H4 (cell line): ENCODE measurements at places on chromosomes 3 and 15.

- no peak for DNase-seq
Measured at GRCh38 chr15:66675446-66675845, 26.6 kb upstream of the SMAD6 start.

- no peak for DNase-seq
Measured at GRCh38 chr15:62498712-62499111, 333.6 kb upstream of the C2CD4B start.

DNA sequence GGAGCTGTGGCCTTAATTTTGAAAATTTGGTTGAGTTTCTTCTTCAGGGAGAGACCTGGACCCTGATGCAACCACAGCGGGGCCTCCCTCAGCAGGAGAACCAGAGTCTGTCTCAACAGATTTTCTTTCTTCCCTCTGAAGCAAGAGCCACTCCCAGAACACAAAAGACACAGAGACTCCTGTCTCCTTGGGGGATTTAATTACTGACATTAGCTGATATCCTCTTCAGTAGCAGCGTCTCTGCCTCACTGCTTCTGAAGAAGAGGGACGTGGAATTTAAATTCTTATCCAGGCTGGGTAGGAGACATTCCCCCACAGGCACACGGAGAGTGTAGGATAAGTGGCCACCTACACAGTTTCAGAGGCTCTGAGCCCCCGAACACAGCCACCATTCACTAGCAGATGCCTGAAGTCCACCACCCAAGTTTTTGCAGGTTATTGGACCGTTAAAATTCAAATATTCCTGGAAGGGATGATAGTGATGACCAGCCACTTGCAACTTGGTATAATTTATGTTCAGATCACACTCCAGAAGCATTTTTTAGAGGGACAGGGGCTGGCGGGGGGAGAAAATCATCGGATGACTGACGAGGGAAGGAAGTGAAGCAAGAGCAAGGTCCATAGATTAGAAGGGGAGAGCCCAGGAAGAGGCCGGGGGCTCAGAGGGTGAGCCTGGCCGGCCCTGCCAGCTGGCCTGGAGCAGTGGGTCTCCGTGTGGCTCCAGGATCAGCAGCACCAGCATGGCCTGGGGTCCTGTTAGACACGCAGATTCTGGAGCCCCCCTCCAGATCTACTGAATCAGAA lies 109.7 kb downstream of the BDH1 start:
- no peak for DNase-seq

DNA sequence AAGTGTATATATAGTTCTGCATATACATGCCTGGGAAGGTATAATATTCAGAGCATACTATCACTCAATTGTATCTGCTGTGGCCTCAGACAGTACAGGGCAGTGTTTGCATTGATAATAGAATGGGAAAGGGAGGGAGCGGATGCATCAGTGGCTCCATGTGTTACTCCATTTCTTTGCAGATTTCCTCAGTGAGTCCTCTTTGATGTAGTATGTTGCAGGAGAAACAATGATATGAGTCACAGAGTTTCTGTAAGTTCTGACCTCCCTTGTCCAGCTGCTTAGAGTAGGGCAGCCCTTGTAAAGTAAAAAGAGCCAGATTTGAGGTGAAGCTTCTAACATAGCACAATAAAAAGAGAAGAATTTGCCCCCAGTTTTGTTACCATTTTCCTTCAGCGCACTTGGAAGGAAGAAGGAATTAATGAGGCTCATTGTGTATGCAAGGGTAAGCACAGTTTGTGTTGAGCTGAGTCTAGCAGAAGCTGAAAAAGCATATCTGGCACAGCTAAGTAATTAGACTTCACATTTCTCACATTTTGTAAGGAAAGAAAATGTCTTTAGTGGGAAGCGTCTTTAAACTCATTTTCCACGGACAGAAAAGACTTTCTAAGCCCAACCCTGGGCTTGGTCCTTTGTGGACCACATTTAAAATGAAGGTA lies 555.8 kb upstream of the IL12A start:
- no peak for DNase-seq

DNA sequence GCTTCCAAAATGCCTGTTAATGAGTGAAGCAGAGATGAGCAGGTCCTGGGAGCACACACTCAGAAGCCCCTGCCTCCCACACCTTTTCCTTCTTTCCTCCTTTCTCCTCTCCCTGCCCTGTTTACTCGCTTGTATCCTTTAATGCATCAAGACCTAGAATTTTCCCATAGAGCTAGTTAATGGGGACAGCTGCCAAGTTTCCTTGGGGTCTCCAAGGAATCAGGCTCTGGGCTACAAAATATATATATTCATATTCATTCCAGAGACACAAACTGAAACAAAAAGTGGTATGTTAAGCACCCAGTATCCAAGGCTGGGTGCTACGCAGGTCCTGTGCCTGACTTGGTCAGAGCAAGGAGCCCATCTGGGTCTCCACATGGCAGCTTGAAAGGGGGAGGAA lies 235.6 kb downstream of the MYRIP start:
- DNase-seq: no peak

- DNase-seq: no peak
Measured at GRCh38 chr3:154792828-154793227, 287.3 kb upstream of the MME start.

DNA sequence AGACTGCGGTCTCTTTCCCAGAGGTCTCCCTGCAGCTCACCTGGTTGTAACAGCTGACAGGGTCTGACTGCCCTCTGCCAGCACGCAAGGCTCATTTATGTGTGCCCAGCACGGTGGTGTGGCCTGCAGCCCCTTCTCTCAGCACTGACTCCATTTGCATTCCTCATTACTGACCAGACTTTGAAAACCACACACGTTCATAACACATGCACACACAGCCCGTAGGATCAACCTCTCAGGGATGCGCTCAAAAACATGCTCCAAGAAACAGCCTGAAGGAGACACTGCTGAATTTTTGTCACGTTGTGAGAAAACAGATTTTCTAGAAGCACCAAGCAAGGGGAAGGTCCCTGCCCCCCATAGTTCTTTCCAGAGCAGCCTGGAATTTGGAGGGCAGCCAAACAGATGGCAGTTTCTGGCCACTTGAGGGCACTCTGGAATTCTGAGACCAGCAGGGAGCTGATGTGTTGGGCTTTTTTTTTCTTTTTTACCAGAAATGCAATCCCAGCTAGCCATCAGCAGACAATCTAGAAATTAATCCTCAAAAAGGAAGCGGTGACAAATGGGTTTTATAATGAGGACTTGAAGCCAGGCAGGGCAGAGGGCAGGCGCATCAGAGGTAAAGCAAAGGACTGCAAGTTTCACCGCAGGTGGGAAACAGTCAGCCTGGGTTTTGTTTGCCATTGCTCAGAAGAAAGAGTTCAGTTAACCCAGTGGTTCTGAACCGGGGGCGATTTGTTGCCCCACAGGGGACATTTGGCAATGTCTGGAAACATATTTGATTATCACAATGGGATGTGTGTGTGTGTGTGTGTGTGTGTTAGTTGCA lies 170.5 kb upstream of the PROK2 start:
- peak; percentile 72 for DNase-seq

- no peak for DNase-seq
Measured at GRCh38 chr15:88252441-88252840, 4.1 kb downstream of the NTRK3 start.

DNA sequence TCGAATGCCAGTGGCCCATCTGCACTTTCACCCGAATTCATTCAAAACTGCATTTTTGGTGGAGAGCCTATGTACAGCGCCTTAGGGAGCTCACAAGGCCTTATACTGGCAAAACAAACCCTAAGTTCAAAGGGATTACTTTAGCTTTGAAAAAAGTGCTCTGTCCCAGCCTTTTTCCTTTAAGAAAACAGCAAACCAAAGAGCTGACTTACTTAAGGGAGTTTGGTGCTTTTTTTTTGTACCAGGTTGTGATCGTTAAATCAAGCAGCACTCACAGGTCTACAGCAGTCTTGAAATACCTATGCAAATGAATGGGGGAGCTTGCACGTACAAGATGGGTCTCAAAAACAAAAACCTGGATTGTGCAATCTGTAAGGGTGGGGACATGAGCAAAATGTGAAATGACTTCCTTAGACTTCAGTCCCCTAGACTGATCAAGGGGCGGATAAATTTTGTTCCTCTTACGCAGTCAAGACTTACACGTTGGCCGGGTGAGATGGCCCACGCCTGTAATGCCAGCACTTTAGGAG lies 11.6 kb upstream of the PIK3CB start:
- DNase-seq: no peak

GRCh38 chr3:116552246-116552645 lies 107.0 kb upstream of the LSAMP start:
- no peak for DNase-seq

- DNase-seq: no peak
Measured at GRCh38 chr15:66047321-66048024, 178.2 kb downstream of the RAB11A start.

- DNase-seq: no peak
Measured at GRCh38 chr3:80113331-80113730, 345.5 kb upstream of the ROBO1 start.

DNA sequence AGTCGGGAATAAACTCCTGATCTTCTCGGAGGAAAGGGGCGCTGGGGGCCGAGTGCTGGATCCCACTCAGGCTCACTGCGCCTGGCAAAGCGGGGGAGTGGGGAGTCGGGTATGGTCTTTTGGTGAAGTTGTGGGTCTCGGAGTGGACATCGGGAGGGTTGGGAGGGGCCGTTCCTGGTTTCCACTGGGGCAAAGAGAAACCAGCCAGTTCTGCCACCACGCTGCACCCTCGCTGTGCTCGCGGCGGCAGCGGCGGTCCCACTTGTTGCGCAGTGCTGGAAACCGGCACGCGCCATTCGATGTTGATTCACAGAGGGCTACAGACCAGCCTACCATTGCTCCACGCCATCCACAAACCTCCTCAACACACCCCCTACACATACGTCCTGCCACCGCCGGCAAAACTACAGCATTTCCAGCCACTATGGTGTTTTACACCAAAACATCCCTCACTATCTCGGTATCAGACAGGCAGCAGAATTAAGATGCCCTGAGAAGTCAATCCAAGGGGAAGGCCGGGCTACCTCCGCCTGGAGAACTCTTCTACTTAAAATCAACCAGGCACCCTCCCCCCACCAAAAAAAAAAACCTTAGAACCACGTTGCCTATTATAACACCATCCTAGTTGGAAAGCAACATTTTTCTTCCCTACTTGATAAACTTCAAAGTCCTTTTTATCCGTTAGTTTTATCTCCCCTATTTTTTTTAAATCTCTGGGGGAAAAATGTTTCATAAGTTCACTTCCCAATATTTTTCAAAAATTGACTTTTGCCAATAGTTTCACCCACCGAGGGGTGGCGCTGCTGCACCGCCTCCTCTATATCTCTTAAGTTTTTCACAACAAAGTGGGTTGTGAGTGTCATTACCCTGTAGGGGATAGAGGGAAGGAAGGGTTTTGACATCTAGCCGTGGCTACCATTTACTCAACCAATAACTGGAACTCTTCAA lies 3.6 kb downstream of the BCL6 start:
- peak; percentile 82 for DNase-seq

GRCh38 chr3:45464336-45465170 lies 76.2 kb downstream of the LARS2 start:
- no peak for DNase-seq

DNA sequence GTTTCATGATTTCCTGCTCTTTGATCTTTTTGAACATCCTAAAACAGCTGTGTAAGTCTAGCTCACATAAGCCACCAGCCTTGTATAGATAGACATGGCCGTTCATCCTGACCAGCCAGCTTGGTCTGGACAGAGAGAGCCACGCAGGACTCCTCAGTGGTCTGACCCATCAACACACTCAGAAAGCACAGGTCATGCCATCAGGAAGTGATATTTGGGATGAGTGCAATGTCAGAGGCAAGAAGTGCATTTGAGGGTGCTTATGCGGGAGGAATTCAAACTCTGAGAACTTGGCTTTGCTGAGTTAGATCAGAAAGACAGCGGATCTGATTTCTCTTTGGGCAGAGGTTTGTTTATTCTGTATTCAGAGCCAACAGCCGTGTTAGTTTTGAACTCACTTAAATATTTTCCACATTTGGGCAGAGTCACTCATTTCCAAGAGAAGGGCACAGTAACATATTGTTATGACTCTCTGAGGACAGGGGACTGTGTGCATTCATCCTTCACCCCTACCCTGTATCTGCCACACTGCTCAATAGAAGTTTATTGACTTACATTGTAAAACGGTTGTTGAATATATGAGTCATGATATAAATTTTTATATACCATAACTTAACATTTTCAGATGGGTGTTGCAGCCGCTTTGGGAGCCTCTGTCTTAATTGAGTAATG lies 225.3 kb upstream of the LYSMD4 start:
- no peak for DNase-seq

- no peak for DNase-seq
Measured at GRCh38 chr15:58066042-58066867, 744 bp upstream of the ALDH1A2 start.

GRCh38 chr15:49758456-49758855 lies 137.6 kb downstream of the DTWD1 start:
- DNase-seq: no peak

DNA sequence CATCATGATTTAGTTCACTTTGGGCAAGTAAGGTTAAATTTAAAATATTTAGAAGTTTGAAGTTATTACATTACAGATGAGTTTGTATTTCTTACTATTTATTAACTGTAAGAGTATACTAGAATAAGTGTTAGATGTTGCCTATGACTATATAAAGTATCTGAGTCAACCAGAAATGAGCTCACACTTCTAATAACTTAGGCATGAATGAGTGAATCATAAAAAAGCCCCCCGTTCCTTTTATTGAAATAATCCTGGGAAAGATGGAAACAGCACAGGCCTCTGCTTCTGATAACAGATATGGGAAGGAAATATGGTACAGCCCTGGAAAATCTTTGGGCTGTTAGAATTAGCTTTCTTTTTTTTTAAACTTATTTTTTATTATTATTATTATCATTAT lies 66.6 kb upstream of the TGFBR2 start:
- no peak for DNase-seq

GRCh38 chr3:141372656-141373055 lies 4.4 kb downstream of the ZBTB38 start:
- no peak for DNase-seq

DNA sequence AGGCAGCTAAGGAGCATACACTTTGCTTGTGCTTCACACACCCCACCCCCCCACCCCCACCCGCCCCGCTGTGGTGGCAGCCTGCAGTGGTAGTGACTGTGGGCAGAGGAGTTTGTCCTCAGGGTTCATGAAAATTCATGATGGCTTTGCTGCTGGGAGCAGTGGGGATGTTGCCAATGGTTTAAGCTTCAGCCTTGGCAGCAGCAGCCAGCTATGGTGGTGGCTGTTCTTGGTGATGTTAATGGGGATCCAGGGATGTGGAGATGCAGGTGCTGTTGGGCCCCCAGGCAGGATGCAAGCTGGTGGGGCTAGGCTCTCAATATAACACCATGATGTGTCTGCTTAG lies 55.8 kb downstream of the TNFAIP8L3 start:
- DNase-seq: no peak

GRCh38 chr3:131973731-131974130 lies 61.1 kb downstream of the CPNE4 start:
- no peak for DNase-seq

DNA sequence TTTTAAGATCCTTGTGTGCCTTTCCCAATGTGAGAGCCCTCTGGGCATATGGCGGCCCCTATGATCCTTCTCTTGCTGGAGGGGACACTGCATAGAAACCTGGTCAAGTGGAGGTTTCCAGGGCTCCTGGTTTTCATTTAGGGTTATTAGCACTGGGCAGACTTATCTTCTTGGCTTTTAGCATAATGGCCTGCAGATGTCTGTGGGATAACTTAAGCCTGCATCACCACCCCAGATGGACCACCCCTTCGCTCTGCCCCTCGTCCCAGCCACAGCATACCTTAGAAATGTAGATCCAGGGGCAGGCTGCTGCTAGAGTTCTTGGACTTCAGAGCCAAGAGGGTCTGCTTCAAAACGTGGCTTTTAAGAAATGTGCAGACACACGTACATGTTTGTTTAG lies 340.3 kb upstream of the CTDSPL start:
- no peak for DNase-seq
